ENCODE measurements at places on chromosomes 13 and 19.
A peak's percentile ranks its signal among the peaks of the same experiment; 100 is the strongest.

DNA sequence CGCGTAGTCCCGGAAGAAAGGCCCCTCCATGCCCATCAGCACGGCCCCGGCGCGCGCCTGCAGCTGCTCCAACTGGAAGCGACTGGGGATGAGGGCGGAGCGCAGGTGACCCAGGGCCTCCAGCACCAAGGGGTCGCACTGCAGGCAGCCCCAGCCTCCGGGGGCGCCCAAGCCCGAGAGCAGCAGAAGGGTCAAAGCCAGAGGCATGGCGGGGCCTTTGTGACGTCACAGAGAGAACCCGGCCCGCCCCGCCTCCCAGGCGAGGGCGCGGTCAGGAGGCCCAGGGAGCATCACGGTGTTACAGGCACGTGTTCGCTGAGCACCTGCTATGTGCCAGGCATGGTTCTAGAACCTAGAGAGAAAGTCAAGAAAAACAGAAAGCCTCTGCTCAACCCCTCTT is at the start of gene IZUMO2:
TSS of gene IZUMO2 (minus strand) at position 294 of the 400 bp plus-strand sequence. CDS start at position 207, 87 bp downstream.
- no peak for DNase-seq

DNA sequence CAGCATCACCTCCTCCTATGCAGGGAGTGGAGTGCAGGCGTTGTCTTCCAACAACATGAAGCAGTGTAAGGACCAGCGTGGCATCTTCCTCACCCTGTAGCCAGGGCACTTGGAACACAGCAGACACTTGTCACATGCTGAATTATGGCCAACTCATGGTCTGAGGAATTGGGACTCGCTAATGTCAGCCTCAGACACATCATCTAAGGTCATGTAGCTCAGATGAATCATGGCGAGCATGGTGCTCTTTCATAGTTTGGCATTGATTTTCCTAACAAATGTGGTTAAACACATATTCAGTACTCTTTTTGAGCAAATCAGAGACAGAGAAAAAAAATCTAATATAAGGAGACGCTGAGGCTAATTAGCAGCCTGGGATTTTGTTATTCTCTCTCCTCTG is 99.6 kb upstream of the SGCG start:
- no peak for DNase-seq

DNA sequence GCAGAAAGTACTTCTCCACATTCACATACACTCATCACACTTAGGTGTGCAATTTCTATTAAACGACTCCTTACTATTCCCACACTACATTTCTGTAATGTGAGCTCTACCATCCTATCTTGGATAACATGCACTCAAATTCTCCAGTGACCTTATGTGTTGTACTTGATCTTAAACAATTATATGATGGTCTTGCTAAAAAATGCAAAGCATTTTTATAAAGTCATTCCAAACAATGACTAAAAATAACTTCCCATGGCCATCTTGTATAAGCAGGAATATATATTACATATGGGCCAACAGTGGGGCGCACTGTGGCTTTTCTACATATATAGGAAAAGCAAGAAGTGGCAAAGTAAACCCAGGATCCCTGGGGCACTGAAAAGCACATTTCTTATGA is 155.5 kb downstream of the FLT1 start:
- no peak for DNase-seq

DNA sequence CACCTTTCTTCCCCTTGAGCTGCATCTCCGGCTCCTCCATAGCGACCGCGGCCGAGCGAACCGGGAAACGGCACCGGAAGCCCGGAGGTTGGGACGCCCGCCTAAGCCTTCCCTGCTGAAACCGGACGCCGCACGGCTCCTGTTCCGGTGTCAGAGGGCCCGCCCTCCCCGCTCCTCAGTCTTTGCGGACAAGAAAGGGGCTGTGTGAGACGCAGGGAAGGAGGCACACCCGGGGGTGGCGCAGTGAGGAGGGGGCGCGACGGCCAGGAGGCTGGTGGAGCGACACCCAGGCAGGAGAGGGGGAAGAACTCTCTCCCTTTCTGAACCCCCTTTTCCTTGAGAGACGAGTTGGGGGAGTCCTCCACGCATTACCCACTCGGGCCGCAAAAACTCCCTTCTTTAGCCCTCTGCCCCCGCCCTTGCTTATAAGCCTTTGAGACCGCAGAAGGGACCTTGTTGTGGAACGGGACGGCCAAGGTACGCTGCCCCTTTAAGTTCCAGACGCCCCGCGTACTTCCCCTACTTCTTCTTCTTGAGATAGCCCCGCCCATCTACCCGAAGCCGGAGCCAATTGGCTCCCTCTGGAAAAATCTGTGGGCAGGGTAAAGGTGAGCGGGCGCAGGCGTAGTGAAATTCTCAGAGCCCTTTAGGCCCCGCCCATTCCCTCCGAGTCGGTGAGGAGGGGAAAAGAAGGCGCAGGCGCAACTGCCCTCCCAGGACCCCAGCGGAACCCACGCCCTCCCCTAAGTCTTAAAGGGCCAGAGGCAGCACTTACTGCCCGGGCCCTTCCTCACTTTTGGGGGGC is at the start of the genes BORCS8 and RFXANK:
TSS of gene BORCS8 (minus strand) at position 75 of the 805 bp plus-strand sequence. CDS start at position 40, 35 bp downstream.
TSS of gene RFXANK (plus strand) at position 181 of the 805 bp plus-strand sequence. CDS start 1,689 bp downstream, outside the sequence.
- DNase-seq = peak; percentile 99

DNA sequence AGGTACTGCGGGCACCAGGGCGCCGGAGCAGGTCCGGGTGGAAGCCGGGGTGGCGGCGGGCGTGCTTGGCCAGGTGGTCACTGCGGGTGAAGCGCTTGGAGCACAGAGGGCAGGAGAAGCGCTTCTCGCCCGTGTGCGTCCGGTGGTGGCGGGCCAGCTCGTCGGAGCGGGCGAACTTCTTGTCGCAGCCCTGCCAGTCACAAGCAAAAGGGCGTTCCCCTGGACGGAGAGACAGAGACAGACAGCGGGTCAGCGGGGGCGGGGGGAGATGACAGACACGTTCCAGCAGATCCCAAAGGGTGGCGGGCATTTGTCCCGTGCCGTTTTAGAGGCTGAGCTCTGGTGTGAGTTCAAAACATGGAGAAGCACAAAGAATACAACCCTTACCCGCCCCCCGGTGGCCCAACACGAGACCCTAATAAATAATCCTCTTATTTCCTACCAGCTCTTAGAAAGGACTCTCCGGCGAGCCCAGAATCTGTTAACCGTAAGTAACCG is 6.3 kb upstream of the REXO1 start:
- DNase-seq = no peak

GRCh38 chr13:41267106-41267505 is 3.7 kb upstream of the MTRF1 start:
- DNase-seq = no peak

DNA sequence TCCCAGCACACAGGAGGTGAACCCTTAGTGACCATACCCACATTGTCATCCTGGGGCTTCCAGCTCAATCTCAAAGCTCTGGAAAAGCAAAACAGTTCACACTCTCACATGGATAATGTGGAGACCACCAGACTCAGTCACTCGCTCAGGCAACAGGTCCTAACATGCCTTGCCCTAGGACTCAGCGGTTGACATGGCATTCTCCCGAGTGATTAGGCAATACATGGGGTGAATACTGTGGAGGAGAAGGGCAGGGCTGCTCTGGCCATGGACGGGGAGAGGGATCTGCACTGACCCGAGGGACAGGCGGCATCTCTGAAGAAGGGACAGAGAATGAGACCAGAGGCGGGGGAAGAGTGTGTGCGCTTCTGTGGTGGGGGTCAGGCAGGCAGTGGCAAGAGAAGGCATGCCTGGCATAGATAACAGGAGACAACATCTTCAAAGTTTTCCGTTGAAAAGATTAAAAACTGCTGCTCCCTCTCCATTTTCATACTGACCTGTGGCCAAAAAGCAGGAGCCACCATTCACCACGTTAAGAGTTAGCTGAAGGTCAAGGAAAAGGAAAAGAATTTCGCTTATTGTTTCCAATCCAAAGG is 44.5 kb upstream of the EPHX3 start:
- DNase-seq = no peak

GRCh38 chr19:9945319-9945966 is 9.1 kb upstream of the OLFM2 start:
- DNase-seq = peak; percentile 60

DNA sequence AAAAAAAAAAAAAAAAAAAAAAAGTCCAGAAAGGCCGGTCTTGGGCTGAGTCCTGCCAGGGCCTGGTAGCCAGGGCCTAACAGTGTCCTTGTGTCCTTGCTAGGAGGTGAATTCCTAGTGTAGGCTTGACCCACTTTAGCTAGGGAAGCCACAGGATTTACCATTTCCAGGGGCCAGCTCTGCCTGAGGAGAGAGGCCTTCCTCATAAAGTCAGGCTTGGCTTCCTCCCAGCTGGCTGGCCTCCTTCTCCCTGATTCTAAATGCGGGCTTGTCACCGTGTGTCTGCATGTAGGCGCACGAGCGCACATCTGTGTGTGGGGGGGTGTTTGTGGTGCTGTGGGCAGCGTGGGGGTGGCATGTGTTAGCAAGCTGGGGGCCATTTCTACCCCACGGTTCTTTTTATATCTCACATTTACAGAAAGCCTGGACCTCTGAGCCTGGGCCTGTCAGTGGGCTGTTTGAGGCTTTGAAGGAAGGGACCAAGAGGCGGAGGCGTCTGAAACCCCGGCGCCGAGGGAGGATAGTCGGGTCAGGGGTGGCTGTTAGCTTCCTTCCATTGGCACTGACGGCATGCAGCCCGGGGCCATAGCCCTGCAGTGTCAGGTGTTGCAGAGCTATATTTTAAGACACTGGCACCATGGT is 31.7 kb downstream of the IER2 start:
- DNase-seq = peak; percentile 81

DNA sequence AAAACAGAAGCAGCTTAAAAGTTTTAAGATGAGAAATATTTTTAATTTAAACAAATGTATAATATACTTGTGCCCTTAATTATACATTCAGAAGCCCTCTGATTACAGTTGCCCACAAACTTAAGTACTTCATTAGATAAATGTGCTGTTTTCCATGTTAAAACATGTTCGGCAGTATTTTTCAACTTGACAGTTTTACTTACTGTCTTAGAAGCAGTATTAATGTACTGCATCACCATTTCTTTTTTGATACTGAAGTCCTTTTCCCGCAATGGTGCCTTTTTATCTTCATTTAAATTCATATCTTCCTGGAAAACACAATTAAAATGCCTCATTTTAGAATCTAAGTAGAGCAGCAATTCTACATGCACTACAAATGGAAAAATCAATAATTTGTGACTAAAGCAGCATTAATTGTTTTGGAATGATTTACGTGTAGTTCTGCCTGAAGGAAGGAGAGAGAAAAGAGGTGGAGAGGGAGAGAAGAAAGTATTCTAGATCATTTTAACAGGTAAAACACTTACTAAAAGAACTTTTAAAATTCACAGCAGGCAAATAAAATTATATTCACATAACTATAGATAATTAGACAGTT is 70.2 kb downstream of the DIAPH3 start:
- no peak for DNase-seq

DNA sequence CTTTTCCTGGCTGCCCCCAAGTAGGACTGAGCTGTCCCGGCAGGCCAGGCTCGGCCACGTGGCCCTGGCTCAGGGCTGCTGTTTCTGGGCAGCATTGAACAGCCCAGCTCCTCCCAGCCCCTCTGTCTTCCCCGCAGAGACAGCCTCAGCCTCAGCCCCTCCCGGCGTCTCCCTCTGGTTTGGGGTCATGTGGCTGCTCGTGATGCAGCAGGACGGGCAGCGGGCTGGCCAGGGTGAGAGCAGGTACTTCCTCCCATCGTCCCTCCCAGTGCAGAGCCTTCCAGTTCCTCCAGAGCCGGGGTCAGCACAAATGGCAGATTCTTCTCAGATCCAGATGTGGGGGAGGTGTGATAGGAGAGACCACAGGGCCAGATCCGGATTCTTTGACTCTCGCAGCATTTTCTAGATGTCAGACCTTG is 114.6 kb downstream of the KDM4B start:
- no peak for DNase-seq

DNA sequence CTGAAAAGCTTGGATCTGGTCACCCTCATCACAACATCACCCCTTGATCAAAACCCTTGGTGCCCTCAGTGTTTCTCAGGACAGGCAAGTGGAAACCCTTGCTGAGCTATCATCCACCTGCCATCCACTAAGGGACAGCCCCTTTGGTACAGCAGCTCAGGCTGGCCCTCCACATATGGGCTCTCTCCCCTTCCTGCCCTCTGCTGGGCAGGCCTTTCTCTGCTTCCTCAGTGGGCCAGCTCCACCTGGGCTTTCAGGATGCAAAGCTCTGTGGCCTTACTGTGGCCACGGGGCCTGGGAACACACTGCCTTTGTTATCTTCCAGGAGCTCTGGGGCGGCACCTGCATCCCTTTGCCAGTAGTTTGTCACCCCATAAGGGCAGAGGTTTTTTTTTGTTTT is 4.9 kb downstream of the SUGP1 start:
- no peak for DNase-seq

GRCh38 chr13:112727581-112727980 is 37.7 kb downstream of the ATP11A start:
- DNase-seq = no peak

DNA sequence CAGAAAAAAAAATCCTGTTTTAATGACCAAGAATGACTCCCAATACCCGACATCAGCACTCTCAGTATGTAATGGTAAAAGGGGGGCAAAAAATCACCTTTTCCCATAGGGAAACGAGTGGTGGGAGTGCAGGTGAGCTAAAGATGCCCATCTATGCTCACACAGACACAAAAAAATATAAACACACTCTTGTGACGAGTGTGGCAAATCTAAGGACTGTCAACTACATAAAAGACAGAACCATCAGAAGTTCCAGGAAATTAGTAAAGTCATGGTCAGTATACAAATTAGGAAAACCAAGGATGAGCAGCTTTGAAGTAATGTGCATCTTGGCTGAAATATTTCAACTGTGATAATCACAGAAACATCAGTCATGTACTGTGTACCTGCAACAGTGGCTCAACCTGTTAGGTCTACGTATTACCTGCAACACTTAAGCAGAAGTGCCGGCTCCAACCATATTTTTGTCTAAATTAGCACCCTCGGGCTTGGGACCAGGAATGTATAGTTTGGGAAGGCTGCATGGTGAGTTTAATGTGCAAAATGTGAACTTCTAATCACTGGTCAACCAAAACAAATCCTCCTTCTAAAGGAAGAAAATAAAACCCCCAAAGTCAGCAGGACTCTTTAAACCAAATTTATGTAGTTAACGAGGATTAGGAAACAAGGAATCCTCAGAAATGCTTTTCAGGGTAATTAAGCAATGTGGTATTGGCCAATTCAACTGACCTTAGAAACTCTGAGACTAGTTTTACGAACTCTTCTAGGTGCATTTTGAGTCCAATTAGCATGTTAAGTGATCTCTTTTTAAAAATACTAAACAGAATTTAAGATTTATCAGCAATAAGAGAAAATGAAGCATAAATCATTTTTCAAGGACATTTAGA is 24.3 kb downstream of the ANKRD10 start:
- DNase-seq = no peak

GRCh38 chr13:26895081-26895807 is 134.7 kb upstream of the GPR12 start:
- no peak for DNase-seq

- DNase-seq = no peak
Observed at GRCh38 chr19:10848230-10848856, at the start of gene C19orf38. Gene C19orf38 (plus strand): TSS chr19:10848415. CDS start chr19:10848509, 94 bp downstream.

GRCh38 chr13:23432626-23433025 is 876 bp downstream of the SACS start:
- peak; percentile 24 for DNase-seq

GRCh38 chr19:31294189-31294588 is 55.0 kb downstream of the TSHZ3 start:
- DNase-seq = no peak

- DNase-seq = no peak
Observed at GRCh38 chr13:95541308-95541707, 11.2 kb upstream of the CLDN10 start.

Data from pons (tissue), 1 donor.